ENCODE measurements at places on chromosomes 5 and 9.

- peak; percentile 33 for DNase-seq
Measured at GRCh38 chr9:15304632-15305031, 2.4 kb downstream of the TTC39B start.

DNA sequence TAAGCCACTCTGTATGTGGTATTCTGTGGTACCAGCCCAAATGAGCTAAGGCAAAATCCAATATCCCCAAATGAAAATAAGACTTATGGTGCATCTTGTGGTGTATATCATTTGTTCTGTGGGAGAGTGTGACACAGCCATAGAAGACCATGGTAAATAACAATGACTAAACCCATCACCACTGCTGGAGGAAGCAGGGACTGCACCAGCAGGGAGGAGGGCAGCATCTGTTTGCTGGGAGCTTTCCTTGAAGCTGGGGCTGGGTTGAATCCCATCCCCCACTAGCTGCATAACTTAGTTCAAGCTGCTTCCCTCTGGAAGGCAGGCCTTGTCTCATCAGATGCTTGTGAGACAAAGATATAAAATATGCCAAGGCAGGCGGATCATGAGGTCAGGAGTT, 14.2 kb downstream of the GADD45G start:
- no peak for DNase-seq

GRCh38 chr9:95018099-95018936, 291.8 kb downstream of the AOPEP start:
- DNase-seq, result no peak

DNA sequence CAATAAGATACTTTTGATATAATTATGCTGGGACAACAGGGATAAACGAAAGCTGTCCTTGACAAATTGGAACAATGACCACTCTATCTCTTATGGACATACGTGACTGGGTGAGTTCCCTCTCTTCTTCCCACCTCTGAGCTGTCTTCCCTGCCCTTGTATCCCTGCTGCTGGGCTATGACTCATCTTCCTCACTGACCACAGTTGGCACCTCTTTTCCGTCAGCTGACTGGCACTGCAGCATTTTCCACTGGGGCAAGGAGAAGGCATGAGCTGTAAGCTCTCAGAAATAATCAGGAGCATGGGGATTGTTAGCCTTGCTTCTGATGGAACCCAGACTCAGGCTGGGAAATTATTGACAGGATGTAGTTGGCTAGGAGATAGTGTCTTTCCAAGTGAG, 48.7 kb downstream of the PCSK1 start:
- DNase-seq, result no peak

GRCh38 chr9:89519366-89519805, 21.5 kb upstream of the SEMA4D start:
- DNase-seq, result peak; percentile 28

DNA sequence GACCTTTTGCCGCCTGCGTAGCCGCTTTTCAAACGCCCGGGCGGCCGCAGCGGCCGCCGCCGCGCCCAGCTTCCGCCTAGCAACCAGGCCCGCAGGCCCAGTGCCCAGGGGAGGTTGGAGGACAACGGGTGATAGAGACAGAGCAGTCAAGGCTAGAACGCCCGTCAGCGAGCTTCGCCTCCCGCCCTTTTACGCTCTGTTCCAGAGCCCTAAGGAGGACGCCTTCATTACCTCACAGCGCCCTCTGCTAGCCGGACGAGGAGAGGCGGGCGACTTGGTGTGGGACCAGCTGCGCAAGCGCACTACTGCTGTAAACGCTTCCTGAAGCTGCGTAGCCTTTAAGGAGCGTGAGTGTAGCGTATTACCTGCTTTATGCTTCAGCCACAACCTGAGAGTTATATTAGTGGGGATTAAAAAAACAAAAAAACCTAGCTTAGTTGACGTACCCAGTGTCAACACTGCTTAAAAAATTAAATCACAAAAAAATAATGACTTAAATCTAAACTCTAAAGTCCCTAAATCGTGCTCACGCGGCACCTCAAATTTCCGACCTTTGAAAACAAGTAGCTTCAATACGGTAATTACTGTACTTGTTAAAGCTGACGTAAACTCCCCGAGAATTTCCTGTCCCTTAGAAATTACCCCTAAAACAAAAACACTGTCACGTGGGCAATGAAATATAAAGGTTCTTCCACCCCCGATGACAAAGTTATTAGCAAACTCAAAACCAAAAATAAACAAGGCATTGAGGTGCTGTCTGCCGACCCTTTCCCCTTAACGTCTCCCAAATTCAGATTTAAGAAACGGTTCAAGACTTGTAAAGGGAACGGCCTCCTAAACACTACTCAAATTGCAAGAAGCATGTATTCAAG, at the start of gene CEP120:
Gene CEP120, minus strand, starts transcription at position 126 of the 872 bp plus-strand sequence. CDS start 405 bp downstream, outside the sequence.
- DNase-seq, result peak; percentile 99

DNA sequence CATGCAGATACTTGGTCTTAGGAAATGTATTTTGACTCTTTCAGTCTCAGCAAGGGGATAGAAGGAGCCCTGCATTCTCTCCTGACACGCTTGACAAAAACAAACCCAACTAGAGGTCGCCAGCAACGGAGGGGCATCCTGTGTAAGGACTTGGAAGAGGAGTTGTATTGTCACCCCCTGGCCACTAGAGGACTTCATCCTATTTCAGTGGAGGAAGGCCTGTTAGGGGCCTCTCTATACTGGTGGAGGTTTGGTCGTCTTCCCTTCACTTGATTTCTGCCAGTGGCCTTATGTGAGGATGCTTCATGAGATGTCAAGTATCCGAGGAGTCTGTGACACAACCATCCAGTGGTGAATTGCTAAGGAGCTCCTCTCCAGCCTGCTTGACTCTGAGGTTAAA, 122.8 kb upstream of the STC2 start:
- peak; percentile 38 for DNase-seq

GRCh38 chr9:132862533-132862932, 15.6 kb downstream of the AK8 start:
- no peak for DNase-seq

DNA sequence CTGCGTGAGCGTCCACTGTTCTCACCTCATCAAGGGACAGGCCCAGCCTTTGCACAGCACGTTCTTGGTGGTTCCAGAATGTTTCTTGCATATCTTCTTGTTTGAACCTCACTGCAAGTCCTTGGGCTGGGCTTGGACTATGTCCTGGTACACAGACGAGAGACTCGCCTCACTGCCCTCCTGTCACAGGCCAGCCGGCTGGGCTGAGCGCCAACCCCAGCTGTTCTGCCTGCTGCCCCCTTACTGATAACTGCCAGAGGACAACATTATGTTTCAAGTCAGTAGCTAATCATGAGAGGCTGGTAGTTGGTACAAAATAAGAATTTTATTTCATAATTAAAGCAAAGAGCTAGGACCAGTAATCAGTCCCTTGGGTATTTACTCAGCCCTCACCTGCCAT, 52.8 kb upstream of the LRRTM2 start:
- no peak for DNase-seq

DNA sequence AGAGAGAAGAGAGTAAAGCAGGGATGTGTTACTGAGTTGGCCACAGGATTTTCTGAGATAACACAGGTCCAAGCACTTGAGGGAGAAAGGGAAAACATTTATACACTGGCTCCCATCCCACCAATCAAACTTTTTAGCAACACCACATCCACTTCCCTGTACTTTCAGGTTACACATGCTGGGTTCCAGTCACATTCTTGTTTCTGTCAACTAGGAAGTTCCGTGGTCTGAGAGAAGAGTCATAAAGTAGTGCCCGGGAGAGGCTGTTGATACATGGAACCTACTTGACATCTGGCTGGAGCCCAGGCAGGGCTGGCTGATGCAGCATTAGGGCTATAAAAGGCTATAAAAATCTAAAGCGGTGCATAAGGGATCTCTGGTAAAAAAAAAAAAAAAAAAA, 473.9 kb upstream of the COX7C start:
- no peak for DNase-seq

GRCh38 chr5:93603793-93604643, 21.0 kb downstream of the NR2F1 start:
- no peak for DNase-seq

GRCh38 chr5:87769157-87769556, 356.4 kb upstream of the CCNH start:
- DNase-seq, result no peak

Measured in MV-4-11 (cell line).